CD4-positive, alpha-beta T cell (primary cell): ENCODE measurements at places on chromosomes 11 and 22.
A peak's percentile ranks its signal among the peaks of the same experiment; 100 is the strongest.

- no peak for DNase-seq
These were observed 8.1 kb downstream of the SULT4A1 start for GRCh38 chr22:43854121-43854785.

DNA sequence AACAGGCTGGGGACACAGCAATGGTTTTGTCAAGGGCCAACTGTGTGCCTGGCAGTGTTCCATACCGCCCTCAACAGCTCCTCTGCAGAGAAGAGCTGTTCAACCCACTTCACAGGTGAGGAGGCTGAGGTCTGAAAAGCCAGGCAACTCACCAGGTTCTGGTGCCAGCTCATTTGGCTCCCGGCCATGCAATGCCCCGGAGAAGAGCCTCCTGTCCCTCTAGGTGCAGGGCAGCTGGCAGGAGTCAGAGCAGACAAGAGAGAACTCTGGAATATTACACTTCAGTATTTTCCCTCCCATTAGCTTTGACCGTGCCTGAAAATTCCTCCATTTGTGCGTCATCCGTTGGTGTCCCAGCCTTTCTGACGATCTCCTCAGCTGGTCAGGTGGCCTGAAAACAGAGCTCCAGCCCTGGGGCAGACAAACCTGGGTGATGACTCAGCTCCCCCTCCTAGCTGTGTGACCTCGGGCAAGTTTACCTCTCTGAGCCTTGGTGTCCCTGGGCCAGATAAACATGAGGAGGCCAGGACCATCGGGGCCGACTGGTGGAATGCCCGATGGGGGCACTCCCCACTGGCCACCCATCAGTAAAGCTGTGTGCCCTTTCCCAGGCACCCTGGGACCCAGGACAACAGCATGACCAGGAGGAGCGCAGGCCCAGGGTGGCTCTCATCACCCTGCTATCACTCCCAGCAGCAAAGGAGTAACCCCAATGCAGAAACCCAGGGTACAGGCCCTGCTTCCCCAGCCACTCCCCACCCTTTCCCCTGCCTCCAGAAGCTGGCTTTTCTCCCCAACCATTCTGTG is 9.6 kb upstream of the C1QTNF6 start:
- no peak for DNase-seq

- no peak for DNase-seq
These were observed 66.1 kb downstream of the MYO7A start for GRCh38 chr11:77193911-77194830.

DNA sequence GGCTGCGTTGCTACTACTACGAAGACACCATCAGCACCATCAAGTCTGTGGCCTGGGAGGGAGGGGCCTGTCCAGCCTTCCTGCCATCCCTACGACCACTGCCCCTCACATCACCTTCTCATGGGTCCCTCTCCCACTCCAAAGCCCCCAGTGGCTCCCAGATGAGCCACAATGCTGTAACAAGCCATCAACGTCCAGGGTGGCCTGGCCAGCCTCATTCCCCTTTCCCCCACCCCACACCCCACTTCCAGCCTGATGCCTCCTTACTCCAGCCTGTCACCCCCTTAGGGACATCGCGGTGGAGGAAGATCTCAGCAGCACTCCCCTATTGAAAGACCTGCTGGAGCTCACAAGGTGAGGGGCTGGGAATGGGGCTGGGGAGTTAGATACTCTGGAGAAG is 14.9 kb downstream of the NCF4 start:
- DNase-seq = no peak

DNA sequence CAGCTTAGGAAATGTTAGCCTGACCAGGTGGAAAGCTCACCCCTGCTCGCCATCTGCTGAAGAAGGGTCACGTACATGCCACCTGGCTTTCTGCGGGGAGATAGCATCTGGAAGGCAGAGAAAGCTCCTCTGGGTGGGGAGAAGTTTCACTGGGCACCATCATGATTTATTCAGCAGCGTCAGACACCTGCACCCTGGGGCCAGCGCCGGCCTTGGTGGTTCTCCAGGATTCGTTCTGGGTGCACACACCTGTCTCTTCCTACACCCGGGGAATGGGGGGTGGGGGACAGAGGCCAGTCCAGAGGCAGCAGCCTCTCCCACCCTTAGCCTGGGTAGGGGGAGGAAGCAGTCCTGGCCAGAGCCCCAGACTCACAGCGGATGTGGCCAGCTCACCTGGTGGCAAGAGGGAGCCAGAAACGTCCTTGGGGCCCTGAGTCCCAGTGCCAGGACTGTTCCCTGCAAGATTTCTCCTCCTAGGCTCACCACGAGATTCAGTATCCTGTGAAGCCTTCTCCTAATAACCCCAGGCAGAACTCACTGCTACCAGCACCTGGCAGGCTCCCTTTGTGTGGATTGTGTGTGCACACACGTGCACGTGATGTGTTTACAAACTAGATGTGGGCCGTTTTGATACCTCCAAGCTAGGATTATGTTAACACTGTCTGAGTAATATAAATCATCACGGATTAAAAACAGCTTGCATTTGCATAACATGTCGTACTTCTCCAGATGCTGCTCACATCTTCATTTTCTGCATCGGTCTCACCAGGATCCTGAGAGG is 17.3 kb upstream of the RASD2 start:
- no peak for DNase-seq

GRCh38 chr11:79594834-79595233 is 154.0 kb upstream of the TENM4 start:
- DNase-seq = no peak

DNA sequence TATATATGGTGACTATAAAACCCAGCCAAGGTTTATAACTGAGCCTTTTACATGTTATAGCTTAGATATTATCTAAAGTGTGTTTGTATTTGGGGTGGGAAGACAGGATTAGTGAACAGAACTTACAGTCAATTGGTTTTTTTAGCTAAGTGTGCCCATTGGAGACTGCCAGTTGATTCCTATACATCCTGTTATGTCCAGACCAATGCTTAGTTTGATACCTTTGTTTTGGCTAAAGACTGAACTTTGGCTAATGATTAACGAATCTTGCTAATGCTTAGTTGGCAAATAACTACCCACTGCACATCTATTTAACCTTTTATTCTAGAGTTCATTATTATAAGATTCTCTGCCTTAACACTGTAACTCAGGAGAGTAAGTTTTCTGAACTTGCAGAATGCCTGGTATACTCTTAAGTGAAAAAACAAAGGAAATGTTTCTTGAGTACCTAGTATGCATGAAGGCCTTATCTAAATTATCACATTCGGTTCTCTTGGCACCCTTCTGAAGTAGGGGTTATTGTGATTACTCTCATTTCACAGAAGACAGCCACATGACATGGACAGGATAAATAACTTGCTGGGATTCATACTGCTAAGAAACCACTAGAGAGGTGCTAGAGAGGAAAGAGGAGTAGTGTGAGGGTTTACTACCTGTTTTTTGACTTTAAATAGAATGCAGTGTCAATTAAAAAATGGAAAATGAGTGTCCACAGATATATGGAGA is 54.0 kb downstream of the KREMEN1 start:
- DNase-seq = no peak

DNA sequence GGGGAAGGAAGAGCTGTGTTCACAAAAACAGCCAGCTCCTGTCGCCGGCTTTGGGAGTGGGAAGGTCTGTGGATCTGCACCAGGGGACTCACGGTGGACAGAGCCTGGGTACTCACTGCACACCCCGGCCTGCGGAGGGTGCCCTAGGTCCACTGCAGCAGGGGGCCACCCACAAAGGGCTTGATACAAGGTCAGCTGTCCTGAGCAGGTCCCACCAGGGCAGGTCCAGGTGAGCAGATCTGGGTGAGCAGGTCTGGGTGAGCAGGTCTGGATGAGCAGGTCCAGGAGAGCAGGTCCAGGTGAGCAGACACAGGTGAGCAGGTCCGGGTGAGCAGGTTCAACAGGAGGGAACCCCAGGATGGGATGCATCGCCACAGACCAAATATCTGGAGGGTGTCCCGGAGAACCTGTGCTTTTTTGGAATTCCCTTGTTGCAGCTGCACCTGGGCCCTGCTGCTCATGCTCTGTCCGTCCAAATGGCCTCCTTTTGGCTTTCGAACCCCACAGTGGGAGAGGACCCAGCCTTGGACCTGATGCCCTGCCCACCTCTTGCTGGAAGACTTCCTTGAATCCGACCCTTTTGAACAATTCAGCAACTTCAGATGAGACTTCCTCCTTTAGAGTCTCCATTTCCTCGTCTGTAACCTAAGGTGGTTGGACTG is 485.3 kb downstream of the TBC1D22A start:
- DNase-seq = no peak

- DNase-seq = no peak
These were observed 614.5 kb downstream of the ETS1 start for GRCh38 chr11:127972816-127973215.

- DNase-seq = no peak
These were observed 10.6 kb downstream of the PLXNB2 start for GRCh38 chr22:50296658-50297490.

- DNase-seq = no peak
These were observed 16.4 kb upstream of the CSRP3 start for GRCh38 chr11:19218216-19218615.

DNA sequence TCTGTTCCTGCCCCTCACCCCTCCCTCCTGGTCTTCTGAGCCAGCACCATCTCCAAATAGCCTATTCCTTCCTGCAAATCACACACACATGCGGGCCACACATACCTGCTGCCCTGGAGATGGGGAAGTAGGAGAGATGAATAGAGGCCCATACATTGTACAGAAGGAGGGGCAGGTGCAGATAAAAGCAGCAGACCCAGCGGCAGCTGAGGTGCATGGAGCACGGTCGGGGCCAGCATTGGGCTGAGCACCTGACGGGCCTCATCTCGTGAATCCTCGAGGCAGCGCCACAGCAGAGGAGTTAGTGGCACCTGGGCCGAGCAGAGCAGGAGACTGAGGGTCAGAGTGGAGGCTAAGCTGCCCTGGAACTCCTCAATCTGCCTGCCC is 941.8 kb downstream of the BRD1 start:
- no peak for DNase-seq

DNA sequence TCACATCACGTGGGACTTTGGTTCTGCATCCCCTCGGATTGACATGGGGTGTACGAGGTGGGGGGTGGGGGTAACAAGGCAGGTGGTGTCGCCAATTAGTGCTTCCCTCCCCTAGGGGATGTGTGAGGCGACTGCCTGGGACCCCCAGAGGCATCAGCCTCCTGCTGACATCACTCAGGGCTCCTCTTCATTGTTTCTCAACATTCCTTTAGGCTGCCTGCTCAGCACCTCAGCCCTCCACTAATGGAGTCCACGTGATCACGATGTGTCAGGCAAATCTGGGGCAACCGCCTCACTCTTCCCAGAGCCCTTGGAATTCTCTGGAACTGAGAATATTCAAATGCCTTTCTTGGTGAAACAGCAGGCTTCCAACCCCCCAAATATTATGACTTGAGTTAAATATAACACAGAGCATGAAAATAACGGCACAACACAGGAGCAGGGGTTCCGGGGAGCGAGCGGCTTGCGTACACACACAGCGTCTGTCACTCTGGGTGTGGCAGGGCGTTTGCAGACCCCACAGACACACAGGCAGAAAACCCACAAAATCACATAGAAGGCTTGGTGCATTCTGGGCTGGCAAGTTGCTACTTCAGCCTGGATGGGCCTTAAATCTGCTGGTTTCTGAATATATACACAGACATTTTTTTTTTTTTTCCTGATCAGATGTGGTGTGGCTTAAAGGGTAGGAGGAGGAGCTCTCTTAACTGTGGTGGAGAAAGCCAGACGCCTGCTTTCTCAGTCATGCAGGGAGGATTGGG is 170.1 kb upstream of the CADM1 start:
- no peak for DNase-seq

- no peak for DNase-seq
These were observed 26.2 kb downstream of the DNHD1 start for GRCh38 chr11:6523253-6523652.

DNA sequence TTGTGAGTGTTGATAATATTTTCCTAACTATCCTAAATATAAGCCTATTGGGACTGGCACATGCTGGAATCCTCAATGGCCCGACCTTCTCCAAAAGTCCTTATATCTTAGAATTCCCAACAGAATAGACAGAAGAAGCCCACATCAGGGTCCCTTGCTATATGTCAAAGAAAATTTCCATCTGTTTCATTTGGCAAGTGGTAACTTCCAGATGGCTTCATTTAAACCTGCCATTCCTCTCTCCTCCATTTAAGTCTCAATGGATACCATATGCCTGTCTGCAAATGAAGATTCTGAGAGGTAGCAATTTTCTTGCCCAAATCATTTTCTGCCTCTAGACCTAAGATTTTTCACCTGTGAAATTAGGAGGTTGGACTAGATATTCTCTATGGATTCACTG is 73.1 kb upstream of the KCNA4 start:
- DNase-seq = no peak

DNA sequence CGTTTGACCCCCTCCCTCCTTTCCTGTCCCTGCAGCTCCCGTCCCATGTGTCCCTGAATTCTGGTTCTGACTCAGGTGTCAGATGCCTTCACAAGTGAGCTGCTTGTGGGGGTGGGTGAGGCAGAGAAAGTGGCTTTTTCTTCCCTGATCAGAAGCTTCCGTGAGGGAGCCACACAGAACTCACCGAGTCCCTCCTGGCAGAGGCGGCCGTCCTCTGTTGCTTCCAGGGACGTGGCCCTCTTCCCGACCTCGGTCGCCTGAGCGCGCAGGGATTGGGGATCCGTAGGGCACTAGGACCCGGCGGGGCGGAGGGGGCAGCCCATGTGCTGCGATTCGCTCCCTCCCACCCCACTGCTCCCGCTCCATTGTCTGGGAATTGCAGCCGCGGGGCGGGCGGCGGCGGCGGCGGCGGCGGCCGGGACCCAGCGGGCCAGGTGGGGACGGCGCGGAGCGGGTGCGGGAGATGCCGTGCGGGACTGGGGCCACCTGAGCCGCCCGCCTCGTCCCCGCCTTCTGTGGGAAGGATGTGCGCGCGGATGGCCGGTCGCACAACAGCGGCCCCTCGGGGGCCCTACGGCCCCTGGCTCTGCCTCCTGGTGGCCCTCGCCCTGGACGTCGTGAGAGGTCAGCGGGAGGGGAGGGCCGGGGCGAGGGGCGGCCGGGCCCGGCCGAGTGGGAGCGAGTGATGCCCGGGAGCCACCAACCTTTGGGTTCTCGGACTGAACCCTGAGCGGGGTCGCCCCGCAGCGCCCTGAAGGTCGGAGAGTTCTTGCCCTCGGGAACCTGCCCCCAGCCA is at the start of gene TMEM132A:
Gene TMEM132A (plus strand): TSS at position 351 of the 796 bp plus-strand sequence. CDS start 174 bp downstream, at position 525.
- no peak for DNase-seq

GRCh38 chr22:25137577-25138525 is 61.8 kb upstream of the CRYBB3 start:
- no peak for DNase-seq

GRCh38 chr11:88016392-88017170 is 158.7 kb downstream of the RAB38 start:
- peak; percentile 34 for DNase-seq
